ENCODE measurements at places on chromosomes 2 and 18.
A peak's percentile ranks its signal among the peaks of the same experiment; 100 is the strongest.

DNA sequence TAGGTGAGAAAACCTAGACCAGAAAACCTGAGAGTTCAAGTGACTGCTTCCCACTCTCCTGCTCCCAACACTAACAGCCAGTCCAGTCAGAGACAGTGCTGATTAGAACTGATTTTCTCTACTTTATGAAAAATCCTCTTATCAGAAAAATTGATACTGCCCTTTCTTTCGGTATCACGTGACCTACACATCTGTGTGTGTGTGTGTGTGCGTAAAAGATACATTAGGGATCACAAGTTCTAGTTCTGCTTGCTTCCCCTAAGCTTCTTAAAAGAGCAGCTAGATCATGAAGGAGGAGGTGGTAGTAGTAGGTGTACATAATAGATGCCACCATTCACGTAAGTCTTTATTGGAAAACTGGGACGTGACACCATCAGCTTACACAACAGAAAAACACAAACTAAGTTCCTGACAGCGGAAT, 1.5 kb downstream of the ARL5A start:
- DNase-seq: no peak

DNA sequence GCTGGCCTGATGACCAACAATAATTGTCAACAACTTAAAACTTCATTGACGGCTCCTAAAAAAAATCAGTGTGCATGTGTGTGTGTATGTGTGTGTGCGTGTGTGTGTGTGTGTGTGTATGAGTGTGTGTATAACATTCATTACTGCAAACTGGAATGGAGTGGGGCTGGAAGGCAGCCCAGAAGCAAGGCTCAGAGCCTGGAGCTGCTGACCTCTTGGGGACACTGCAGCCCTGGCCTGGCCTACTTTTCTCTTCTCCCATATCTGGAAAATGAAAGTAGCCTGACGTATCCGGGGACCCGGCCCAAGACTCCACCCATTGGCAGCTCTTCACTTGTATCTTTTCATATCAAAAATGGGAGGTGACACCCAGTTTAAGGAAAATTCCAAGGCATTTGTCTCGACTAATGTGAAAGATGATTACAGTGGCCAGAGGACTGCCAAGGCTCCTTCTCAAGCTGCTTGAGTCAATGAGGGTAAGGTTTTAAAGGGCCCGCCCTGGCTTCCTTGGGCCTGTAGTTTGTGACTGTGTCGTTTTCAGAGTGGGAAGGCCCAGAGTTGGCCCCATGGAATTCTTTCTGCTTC, 72.4 kb upstream of the IL1R1 start:
- DNase-seq: peak; percentile 86

DNA sequence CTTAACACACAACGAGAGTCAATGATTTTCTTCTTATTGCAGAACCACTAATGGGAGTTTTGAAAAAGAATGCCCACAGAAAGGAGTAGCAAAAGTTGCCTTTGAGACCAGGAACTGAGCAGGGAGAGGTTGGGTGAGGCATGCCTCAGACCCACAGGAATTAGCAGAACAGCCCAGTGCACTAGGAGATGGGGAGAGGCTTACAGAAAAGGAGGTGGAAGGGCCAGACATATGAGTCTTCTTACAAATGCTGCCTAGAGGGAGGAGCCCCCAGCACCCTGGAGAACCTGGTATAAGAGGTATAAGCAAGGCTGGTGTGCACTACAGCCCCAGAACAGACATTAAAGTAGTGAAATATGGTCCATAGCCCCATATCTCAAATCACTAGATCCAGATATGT, 162.0 kb downstream of the DTNA start:
- no peak for DNase-seq

DNA sequence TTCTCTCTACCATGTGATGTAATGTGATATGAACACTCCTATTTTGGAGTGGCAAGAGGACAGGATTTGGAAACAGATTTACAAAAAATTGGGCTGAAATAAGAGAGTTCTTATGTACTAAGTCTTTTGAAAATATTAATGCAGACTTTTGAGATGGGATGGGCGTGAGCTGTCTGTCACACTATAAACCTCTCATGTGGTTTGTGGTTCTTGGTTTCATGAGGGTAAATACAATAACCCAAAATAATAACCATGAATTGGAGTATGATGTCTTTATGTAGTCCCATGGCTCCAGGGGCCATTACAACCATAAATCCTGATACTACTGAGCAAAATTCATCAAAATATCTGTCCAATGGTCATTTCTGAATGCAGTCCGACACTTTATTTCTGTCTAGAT, 668.0 kb downstream of the MBD2 start:
- no peak for DNase-seq

DNA sequence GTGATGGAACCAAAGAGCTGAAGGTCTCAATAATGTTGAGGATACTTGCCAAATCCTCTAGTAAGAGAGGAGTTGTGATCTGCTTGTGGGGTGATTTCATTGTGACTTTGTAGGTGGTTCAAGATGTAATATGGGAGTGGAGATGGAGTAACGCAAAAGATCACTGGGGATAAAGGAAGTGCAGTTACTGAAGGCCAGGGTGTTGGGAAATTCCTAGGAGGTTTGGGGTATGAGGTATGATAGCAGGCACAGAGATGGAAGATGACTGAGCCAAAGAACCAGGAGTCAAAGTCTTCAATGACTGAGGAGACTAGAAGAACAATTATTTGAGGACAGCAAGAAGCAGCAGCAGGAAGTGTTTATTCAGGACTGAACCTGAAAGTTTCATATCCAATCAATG, 222.6 kb downstream of the NCKAP5 start:
- no peak for DNase-seq

DNA sequence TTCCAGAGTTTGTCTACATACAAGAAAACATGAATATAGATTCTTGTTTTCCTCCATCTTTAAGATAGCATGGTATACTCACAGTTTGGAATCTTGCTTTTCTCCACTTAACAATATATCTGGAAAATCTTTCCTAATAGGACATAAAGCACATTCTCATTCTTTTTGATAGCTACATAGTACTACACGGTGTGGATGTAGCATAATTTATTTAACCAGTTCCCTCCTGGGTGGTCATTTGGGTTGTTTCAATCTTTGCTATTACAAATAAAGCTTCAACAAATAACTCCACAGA, 19.7 kb downstream of the MXD1 start:
- no peak for DNase-seq

DNA sequence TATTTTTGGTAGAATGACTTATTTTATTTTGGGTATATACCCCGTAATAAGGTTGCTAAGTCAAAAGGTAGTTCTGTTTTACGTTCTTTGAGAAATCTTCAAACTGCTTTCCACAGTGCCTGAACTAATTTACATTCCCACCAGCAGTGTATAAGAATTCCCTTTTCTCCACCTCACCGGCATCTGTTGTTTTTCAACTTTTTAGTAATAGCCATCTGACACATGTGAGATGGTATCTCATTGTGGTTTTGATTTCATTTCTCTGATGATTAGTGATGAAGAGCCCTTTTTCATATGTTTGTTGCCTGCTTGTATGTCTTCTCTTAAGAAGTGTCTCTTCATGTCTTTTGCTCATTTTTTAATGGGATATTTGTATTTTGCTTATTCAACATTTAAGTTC, 215.2 kb upstream of the TFPI start:
- no peak for DNase-seq

DNA sequence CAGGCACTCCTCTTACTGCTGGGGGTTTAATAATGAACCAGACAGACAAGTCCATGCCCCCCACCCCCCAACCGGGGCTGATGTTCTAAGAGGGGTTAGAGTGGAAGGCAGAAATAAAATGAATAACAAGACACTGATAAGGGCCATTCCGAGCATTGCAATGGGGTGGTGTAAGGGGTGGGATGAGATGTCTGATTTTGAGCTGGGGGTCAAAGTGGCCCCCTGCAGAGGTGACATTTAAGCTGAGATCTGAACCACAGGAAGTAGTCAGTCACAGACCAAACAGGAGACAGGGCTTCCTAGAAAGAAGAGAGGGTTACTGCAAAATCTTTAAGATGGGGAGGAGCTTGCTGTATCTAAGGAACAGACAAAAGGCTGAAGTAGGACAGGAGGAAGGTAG, 180.6 kb upstream of the SH3BP4 start:
- DNase-seq: no peak

- DNase-seq: no peak
These were observed 93.1 kb downstream of the GYPC start for GRCh38 chr2:126748929-126749518.

- no peak for DNase-seq
These were observed 42.4 kb downstream of the MC2R start for GRCh38 chr18:13872932-13873331.

Measured in stomach (tissue), 19 donors.